ENCODE measurements at places on chromosomes 3 and 15.

DNA sequence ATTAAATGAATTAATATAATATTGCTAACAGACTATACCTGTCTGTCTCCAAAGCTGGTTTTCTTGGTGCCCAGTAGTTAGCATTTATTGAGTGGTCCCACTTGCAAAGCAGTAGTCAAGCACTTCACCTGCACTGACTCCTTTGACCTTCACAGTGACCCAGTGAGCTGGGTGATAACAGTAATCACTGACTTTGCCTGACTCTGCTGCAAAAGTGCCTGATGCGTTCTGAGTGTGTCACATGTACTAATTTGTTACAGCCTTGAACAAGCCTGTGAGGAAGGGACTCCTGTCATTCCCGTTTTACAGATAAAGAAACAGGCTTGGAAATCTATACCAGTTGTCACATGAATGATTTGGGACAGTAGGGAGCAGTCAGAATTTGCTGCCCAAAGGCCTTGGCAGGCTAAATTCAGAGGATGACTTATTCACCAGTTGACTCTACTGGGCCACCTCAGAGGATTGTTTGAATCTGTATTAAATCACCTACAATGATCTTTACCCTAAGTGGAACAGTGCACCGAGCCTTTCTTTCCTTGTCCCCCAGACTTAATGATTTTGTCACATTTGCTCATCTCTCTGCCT, 116.6 kb upstream of the PLXNA1 start:
- no peak for DNase-seq

- no peak for DNase-seq
These were observed 196.0 kb downstream of the DIPK2A start for GRCh38 chr3:144167634-144168033.

GRCh38 chr3:57069503-57069902, 9.0 kb downstream of the SPATA12 start:
- DNase-seq = no peak

GRCh38 chr3:195207731-195208130, 63.2 kb downstream of the XXYLT1 start:
- DNase-seq = no peak

DNA sequence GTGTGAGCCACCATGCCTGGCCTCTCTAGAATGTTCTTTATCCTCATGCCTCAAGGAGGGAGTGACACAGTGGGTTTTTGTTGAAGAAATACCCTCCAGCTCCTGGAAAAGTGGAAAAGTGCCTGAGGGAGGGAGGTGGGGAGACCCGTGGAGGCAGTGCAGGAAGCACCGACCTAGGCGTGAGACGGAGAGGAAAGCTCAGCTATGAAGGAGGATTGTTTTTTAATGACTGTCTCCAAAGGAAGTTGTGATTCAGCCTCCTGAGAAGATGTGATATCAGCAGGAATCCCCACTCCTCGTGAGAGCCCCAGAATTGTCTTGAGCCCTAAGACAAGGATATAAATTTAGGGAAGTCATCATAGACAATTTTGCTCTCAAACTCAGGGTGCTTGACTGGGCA, 21.7 kb downstream of the RPLP1 start:
- peak; percentile 68 for DNase-seq

- peak; percentile 36 for DNase-seq
These were observed 178.5 kb upstream of the ZBTB20 start for GRCh38 chr3:115325539-115325938.

DNA sequence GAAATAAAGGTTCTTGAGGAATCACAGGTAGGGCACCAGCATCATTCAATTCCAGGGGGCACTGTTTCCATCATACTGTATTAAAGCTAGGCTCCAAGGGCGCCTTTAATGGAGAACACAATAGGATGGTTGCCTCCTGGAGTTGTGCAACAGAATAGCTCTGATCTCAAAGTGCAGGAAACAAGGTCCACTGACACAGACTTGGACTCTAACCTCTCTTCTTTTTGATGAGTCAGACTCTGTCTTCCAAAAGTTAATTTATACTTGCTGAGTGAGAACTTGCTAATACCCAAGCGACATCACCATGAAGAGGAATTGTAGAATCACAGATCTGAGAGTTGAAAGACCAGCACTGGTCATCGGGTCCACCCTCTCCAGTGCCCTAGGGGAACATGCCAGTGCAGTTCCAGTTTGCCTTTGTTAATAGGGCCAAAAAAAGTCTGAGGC, 94.4 kb upstream of the PHLDB2 start:
- no peak for DNase-seq

GRCh38 chr15:25890529-25890928, 27.4 kb upstream of the ATP10A start:
- DNase-seq = no peak

DNA sequence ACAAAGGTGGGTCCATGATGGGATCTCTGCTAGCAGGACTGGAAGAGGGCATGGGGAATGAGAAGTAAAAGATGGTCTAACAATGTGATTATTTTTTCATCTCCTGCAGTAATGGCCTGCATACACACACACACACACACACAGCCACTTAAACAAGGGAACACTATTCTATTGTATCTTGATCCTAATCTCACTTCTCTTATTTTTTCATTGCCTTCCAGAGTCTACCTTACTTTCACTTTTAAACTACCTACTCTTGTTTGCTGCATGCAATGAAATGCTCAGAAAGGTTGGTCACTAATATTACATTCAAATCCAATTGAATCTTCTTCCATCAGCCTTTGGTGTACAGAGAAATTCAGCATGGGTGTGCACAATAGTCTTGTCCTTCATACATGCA, 853.8 kb downstream of the IGSF11 start:
- DNase-seq = no peak

DNA sequence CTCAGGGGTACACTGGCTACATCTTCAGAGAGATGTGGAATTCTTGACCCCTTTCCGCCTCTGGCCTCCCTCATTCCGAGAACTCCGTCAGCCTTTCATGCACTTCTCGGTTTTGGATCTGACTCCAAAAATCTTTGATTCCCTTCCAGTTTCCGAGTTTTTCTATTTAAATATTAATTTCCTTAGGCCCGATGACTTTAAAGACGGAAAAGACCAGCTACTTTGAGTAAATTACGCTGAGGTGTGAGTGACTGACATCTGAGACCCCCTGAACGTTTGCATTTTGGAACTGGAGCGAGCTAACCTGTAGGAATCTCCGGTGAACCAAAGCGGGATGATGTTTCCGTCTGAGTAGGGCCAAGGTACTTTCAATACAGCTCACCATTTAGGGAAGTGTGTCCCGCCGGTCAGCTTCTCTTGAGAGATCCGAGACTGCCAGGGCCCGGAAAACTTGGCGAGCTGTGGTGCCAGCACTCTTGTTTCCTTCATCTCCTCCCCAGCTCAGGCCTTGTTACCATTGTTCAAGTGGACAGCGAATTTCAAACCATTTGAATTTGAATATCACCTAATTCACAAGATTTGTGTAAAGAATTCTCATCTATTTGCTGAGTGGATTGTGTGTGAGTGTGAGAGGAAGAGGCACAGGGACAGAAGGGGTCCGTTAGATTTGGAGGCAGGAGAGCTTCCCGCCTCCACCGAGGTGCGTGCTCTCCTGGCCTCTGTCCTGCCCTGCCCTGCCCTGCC, 5.4 kb downstream of the SOX14 start:
- no peak for DNase-seq

DNA sequence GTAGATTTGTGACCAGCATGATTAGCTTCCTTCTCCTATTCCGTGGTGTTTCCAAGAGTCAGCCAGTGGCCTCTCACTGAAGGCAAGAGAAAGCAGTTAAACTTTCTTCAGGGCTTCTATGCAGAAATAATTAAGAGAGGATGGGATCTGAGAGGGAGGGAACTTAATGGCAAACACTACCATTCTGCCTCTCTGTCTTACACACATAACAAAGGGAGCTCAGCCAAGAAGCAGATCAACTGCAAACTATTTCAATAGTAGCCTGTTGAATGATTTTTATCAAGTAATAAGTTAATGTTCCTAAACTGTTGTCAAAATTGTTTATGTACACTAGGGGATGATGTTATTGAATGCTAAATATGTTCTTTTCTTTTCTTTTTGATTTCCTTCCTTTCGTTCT, 11.8 kb downstream of the OXSR1 start:
- no peak for DNase-seq

DNA sequence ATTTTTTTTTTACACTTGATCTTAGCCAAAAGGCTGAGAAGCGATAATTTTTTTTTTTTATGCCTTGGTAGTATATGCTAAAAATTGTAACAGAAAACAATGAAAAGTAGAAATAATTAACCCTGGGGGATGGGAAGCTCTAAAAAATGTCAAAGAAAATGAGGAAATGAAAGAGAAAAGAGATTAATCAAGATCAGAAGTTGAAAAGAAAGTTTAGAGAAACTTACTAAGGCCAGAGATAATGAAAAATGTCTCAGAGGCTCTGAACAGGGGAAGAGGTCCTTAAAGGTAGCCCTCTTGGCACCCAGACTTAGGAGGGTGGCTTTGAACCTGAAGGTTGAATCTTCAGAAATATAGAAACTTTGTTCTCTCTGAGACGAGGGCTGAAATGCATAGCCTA, 58.6 kb upstream of the ZBED2 start:
- no peak for DNase-seq

DNA sequence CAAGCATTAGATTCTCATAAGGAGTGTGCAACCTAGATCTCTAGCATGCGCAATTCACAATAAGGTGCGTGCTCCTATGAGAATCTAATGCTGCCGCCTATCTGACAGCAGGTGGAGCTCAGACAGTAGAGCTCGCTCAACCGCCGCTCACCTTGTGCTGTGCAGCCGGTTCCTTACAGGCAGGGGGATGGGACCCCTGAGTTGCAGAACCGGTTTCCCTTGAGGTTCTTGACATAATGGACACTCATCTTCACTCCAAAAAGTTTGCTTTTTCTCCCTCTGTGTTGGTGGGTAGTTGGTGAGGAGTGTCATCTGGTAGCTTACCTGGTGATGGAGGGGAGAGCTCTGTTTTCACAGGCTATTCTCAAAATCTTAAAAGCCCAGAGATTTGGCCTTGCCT, 324.0 kb upstream of the TBL1XR1 start:
- DNase-seq = no peak

DNA sequence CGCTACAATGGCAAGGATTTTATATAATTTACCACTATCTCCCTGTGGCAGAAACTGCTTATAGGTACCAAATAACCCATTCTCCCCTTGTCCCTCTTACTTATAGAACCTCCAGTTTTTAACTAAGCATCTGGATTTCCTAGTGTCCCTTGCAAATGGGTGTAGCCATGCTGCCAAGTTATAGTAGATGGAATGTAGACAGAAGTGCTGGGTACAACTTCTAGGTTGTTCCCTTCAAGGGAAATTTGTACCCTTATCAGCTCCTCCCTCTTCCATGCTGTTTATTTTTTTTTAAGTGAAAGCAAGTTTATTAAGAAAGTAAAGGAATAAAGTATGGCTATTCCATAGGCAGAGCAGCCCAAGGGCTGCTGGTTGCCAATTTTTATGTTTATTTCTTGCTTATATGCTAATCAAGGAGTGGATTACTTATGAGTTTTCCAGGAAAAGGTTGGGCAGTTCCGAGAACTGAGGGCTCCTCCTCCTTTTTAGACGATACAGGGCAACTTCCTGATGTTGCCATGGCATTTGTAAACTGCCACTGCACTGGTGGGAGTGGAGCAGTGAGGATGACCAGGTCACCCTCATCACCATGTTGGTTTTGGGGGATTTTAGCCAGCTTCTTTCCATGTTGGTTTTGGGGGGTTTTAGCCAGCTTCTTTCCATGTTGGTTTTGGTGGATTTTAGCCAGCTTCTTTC, 40.1 kb upstream of the TM4SF19 start:
- no peak for DNase-seq

GRCh38 chr15:66848686-66849392, 146.8 kb downstream of the SMAD6 start:
- DNase-seq = no peak

GRCh38 chr3:53227993-53228885, 27.6 kb downstream of the TKT start:
- no peak for DNase-seq

DNA sequence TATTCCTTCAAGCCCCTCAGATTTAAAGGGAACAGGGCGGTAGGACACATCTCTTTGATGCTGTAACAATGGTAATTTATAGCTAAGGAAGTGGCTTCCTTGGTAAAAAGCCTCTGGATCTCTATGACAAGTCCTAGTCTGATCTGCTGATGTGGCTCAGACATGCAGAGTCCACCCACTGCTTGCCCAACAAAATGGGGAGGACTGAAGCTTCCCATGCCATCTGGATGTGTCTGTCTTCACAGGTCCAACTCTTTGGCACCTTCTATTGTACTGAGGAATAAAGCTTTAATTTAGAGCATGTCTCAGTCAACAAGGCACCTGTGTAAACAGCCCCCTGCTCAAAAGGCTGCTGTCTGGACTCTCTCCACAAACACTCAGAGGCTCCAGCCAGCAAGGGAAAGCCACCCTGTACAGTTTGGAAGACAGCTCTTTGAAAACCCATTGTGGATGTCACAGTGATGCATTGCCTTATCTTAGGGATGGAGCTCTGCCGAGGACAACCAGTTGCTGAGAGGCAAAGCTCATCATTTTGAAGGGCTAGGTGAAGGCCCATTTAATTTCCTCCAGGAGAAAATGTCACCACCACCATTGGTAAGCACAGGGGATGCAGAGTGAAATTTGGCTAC, 348.6 kb upstream of the GRM7 start:
- no peak for DNase-seq

DNA sequence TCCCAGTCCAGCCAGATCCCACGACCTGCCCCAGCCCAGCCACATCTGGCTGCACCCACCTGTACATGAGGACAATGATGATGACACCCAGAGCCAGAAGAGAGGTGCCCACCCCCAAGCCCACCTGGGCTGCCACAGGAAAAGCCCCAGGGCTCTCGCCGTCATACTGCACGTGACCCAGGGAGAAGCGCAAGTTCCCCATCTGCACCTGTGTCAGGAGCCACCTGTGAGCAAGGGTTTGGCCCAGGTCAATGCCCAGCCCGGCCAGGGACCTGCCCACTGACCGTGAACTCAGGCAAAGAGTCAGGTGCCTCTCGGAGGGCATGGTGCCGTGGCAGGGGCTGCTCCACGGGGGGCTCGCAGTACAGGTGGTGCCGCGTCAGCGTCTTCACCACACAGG, 16.3 kb downstream of the PLXNB1 start:
- no peak for DNase-seq

GRCh38 chr3:184713521-184713920, 1.7 kb upstream of the MAGEF1 start:
- no peak for DNase-seq

- DNase-seq = no peak
These were observed 30.5 kb downstream of the ACAN start for GRCh38 chr15:88833731-88834100.

- peak; percentile 78 for DNase-seq
These were observed at the start of gene NMB for GRCh38 chr15:84658080-84658787. NMB (minus strand) TSS chr15:84658199; CDS start chr15:84658152, 47 bp downstream.

DNA sequence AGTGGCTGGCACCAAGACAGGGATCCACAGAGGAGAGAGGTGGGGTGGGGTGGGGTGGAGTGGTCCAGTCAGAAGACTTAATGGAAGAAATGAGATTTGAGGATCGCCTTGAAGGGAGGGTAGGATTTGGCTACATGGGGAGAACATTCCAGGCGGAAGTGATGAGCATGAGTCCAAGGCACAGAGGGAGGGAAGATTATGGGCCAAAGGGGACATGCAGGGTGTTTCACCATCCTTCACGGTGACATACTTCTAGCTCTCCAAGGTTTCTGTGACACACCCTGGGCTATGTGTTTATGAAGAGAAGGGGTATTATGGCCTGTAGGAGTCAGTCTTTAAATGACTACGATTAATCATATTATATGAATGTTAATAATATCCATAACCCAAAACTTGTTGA, 7.7 kb upstream of the FBN1 start:
- no peak for DNase-seq

GRCh38 chr15:77720173-77720572, 87.5 kb upstream of the LINGO1 start:
- DNase-seq = no peak

Data from kidney capillary endothelial cell (primary cell).